Activated CD8-positive, alpha-beta T cell treated with anti-CD3 and anti-CD28 coated beads, Interleukin-2, amount 10 ng/mL, durations not matched to agents 7 days and 5 days (primary cell): ENCODE measurements at places on chromosomes 5 and 9. TPM values are rescaled to one million over a fixed set of nuclear protein-coding genes. Genes with fewer than 3 reads are reported as not detected.

Gene SLC12A2
- total RNA-seq = 17.0 TPM

- H3K4me1 ChIP-seq = no peaks in the 10 kb centered on the region
- H3K4me3 ChIP-seq = no peak overlapping the region
- no peaks in the 10 kb centered on the region for H3K27me3 ChIP-seq
- H3K27ac ChIP-seq = no peak overlapping the region
Observed at GRCh38 chr5:32960340-32961058, 249.4 kb downstream of the NPR3 start.

DNA sequence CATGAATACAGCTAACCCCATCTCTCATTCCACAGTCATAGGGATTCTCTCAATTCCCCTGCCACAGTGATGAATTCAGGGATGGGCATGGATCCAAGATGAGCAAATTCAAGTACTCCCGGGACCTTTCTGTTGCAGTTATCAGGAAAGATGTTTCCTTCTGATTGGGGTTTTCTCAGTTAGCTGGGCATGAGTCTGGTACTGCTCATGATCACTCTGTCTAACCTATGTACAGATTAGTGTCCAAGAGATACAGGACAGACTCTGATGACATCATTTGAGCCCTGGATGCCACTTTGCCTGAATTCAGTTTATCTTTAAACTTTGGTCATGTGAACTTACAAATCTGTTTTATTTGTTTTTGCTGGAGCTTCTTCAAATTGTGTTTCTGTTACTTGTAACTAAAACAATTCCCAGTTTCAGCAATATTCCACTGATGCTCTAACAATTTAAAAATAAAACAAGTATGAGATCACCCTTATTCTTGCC is 257.7 kb upstream of the KLF9 start:
- no peak overlapping the region for H3K4me3 ChIP-seq
- H3K36me3 ChIP-seq = no peaks in the 10 kb centered on the region
- no peaks in the 10 kb centered on the region for H3K4me1 ChIP-seq
- DNase-seq = no peak
- H3K27me3 ChIP-seq = peaks cover 5% of the 10 kb centered on the region
- H3K27ac ChIP-seq = no peak overlapping the region

- no peaks in the 10 kb centered on the region for H3K36me3 ChIP-seq
- no peak overlapping the region for H3K4me3 ChIP-seq
- H3K4me1 ChIP-seq = no peaks in the 10 kb centered on the region
- DNase-seq = no peak
- no peaks in the 10 kb centered on the region for H3K27me3 ChIP-seq
Observed at GRCh38 chr5:165108809-165109208, 1603.4 kb downstream of the MAT2B start.

DNA sequence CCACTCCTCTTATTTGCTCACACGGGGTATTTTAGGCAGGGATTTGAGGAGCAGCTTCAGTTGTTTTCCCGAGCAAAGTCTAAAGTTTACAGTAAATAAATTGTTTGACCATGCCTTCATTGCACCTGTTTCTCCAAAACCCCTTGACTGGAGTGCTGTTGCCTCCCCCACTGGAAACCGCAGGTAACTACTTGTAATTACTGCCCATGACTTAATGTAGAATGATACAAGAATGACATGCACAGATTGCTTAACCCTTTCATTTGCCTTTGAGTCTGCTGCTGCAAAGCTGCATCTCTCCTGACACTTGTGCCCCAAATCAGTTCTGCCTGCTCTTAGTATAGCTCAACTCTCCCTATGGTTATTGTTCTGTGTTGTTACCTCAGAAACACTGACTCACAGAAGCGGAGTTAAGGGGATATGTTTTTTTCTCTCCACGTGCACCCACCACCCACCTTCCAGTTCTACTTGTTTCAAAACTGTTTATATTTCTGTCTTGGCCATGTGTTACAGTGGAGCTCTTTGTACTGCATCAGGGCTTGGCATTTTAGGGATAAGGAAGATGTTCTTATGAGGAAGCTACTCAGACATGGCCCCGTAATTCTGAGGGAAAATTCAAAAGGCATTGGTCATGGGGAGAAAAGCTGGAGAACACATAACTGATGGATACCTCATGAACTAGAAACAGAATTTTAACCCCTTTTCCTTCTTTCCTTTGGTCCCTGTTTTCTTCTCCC is 2.3 kb downstream of the ADRB2 start:
- H3K4me1 ChIP-seq = peaks cover 65% of the 10 kb centered on the region
- peak overlapping the region; percentile 78 for H3K4me3 ChIP-seq
- H3K27ac ChIP-seq = no peak overlapping the region
